Foreskin fibroblast (primary cell): ENCODE measurements at places on chromosomes 16 and 17.

GRCh38 chr17:41967921-41968578 is 1.5 kb downstream of the CNP start:
- no peak for DNase-seq

DNA sequence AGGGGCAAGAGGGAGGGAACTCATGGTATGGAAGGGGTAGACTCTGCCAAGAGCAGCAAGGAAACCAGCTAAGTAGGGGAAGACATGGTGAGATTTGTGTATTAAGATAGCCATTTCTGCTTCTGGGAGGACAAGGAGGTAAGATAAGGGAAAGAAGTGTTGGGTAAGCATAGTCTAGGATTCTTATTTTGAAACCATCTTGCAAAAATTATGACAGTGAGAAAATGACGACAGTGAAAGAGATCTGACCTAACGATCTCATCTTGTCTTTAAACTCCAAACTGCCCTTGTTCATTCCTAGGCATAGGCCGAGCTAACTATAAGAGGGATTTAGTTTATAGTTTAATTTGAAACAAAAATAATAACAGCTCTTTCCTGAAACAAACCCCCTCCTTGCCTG is 5.6 kb upstream of the RBL2 start:
- no peak for DNase-seq

DNA sequence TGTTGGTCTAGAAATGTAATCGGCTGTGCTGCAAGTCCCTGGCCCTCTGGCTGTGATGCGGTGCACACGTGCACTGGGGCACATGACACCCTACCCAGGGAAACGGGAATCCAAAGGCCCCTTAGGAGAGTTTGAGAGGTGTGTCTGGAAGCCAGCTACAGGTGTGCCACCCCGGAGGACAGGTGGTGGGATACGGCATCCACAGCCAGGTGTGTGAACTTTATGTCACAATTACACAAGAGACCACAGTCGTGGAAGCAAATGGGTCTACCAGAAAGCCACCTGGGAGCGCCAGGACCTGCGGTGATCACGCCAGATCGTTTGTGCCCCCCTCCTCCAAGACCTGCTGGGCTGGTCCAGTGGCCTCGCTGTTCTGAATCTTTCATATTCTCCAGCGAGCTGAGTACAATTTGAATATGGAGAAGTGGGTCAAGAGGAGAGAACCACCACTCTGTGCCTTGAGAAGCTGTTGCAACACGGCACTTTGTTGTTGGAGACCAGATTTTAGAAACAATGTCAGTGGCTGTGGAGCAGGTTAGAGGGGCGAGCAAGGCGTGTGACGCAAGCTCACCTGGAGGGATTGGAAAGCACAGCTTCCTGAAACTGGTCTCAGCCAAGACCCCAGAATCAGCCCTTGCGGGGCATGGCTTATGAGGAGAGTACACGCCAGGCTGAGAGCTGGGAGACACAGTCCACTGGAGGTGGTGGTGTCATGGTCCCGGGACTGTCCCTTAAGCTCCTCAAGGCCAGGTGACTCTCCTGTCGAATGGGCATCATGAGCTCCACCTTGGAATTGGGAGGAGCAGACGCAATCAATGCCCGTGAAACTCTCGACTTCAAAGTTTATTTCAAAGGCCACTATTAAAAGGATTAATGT is 37.4 kb downstream of the COX4I1 start:
- no peak for DNase-seq

- no peak for DNase-seq
Measured at GRCh38 chr16:75676909-75677308, at the start of gene CPHXL2. CPHXL2 (minus strand) TSS chr16:75677009; CDS start chr16:75676999, 10 bp downstream.
